ENCODE measurements at places on chromosomes 2 and 18.

- DNase-seq: no peak
Observed at GRCh38 chr18:62287781-62288664, 37.1 kb upstream of the TNFRSF11A start.

DNA sequence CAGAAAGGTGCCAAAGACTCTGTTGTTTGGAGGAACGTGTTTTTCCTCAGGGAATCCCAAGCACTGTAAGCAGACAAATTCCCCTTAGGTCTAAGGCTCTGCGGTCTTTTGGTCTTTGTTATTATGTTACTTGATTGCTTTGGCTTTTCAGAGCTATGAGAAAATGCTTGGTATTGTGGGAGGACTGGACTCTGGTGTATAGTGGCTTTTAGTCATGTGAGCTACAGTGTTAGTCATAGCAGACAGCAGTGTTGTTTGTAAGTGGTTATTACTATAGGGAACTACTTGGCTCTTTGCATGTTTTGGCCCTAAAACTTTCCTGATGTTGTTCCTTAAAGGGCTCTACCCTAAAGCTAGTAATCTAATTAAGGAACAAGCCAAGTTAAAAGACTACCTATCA lies 956.2 kb upstream of the LRATD1 start:
- no peak for DNase-seq

- DNase-seq: no peak
Observed at GRCh38 chr2:17506736-17507616, 11.3 kb downstream of the RAD51AP2 start.

- DNase-seq: no peak
Observed at GRCh38 chr18:44552706-44553105, 128.0 kb upstream of the SETBP1 start.

DNA sequence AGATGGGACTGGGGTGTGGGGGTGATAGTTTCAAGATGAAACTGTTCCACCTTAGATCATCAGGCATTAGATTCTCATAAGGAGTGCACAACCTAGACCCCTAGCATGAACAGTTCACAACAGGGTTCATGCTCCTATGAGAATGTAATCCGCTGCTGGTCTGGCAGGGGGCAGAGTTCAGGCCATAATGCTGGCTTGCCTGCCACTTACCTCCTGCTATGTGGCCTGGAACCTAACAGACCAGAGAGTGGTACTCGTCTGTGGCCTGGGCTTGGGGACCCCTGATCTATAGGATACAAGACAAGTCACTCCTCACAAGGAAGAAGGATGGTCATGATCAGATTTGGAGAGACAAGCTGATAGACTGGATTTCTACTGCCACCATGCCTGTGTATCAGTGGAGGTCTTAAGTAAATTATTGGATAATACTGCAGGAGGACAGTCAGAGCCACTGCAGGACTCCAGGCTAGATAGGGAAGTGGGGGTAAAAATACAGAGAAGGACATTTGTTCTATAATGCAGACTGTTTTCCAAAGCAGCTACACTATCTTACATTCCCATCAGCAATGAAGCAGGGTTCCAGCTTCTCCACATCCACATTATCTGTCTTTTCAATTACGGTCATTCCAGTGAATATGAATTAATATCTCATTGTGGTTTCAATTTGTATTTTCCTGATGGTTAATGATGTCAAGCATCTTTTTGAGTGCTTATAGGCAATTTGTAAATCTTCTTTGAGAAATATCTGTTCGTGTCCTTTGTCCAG lies 28.8 kb upstream of the APOB start:
- no peak for DNase-seq

DNA sequence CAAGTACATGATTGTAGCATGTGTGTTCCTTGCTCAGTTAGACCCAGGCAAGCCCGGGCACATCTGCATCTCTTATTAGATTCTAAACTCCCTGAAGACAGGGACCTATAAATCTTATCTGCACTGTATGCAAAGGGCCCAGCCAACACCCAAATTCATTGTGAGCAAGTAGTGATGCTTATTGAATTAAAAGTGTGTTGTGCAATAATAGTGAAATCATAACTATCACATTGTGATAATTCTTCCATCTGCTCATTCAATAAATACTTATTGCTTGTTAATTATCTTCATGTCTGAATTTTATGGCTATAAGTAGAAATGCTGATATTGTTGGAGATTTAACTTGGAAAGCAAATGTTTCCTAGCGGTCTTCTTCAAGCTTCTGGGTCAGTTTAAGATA lies 387.5 kb downstream of the SLC4A3 start:
- DNase-seq: no peak

DNA sequence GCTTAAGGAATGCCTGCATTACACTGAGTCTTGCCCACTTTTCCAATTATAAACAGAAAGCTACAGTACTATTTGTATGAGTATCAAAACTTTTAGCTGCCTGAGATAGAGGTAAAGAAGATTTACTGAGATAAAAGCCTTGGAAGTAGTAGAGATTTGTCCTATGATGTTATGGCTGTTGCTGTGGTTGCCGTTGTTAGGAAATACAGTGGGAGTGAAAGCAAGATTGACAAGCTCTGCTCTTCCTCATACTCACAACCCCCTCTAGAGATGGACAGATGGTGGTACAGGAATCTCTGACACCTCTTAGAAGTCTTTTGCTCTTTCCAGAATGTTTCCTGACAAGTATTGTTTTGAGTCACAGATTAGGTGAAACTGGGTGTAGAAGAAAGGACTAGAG lies 242.5 kb downstream of the RPIA start:
- no peak for DNase-seq

DNA sequence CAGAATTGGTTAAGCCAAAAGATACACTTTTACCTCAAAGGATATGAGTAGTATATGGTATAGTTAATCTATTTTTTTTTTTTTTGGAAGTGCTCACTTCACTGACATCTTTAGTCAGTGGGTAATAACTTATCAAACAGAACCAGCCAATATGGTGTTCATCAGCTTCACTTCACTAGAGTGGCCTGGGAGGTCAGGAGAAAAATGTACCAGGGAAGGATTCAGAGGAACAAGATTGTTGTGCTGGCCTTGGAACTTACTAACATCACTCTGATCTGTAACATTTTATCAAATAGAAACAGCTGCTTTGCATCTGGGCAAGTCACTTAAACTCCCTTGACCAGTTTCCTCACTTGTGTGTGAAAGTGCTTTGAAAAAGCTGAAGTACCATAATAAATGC lies 962.7 kb downstream of the BCL11A start:
- no peak for DNase-seq

GRCh38 chr2:3754795-3755194 lies 51.4 kb downstream of the DCDC2C start:
- DNase-seq: no peak

DNA sequence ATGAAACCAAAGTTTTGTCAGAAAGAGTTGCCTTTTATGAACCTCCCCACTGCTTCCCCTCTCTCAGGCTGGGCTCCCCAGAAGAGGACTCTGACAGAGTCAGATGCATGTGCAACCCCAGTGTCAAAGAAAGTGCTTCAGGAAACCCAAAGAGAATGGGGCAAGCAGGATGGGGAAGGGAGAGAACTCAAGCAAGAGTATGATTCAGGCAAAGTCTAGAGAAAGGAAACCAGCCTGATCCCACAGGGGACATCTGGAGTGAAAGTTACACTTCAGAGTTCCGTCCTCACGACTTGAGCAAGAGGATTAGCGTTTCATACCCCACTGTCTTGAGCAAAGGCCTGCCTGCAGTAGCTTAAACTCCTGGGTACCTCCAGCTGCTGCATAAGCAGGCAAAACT lies 51.8 kb upstream of the EPC2 start:
- no peak for DNase-seq

GRCh38 chr2:30981096-30981495 lies 157.1 kb downstream of the GALNT14 start:
- DNase-seq: no peak

GRCh38 chr2:233419602-233420391 lies 65.5 kb downstream of the DGKD start:
- no peak for DNase-seq

DNA sequence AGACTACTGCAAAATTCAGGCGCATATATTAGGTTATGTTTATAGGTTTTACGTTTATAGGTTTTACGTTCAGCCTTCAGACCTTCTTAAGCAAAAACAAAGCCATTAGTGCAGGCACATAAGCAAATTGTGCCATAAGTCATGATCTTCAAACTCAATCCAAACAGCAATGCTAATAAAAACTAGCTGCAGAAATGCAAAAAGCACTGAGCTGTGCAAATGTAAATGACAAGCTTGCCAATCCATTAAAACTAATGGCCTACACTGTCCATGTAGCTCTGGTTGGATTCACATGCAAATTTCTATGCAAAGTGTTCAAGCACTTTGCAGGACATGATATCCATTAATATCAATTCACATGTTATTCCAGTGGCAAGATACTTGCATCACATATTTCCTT lies 50.9 kb downstream of the LRPPRC start:
- DNase-seq: no peak

- DNase-seq: no peak
Observed at GRCh38 chr2:233280114-233280693, 27.4 kb upstream of the SAG start.

DNA sequence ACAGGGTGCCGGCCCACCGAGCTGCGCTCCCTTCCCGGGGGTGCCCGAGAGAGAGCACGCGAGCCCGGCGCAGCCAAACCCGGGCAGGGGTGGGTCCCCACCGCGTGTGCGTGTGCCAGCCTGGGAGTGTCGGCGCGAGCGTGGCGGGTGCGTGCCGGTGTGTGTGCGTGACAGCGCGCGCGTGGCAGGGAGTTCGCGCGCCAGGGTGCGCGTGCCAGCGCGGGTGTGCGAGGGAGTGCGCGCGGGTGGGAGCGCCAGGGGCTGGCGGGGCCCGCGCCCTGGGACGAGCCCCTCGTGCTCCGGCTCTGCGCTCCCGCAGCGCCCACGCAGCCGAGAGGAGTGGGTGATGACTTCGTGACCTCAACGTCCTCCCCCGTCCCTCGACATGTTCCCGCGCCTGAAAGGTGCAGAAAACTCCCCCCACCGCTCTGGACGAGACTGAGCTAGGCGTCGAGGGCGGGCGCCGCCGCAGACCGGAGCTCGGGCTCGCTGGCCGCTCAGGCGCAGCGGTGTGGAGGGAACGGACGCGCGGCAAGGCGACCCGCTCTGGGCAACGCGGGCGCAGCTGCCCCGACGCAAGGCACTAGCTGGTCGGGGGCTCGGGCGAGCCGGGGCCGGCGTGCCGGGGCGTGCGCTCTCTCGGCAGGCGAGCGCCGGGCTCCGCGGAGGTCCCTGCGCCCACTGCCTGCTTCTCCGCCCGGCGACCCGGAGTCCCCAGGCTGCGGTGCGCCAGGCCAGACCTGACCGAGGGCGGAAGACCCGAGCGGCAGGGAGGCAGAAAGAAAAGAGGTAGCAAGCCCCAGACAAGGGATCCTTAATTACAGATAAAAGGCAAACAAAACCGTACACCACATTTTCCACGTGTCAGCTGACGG lies 582.8 kb downstream of the ZEB2 start:
- DNase-seq: no peak

GRCh38 chr18:56481751-56482150 lies 156.6 kb downstream of the TXNL1 start:
- DNase-seq: no peak

- no peak for DNase-seq
Observed at GRCh38 chr2:202307690-202308089, 42.1 kb downstream of the NOP58 start.

DNA sequence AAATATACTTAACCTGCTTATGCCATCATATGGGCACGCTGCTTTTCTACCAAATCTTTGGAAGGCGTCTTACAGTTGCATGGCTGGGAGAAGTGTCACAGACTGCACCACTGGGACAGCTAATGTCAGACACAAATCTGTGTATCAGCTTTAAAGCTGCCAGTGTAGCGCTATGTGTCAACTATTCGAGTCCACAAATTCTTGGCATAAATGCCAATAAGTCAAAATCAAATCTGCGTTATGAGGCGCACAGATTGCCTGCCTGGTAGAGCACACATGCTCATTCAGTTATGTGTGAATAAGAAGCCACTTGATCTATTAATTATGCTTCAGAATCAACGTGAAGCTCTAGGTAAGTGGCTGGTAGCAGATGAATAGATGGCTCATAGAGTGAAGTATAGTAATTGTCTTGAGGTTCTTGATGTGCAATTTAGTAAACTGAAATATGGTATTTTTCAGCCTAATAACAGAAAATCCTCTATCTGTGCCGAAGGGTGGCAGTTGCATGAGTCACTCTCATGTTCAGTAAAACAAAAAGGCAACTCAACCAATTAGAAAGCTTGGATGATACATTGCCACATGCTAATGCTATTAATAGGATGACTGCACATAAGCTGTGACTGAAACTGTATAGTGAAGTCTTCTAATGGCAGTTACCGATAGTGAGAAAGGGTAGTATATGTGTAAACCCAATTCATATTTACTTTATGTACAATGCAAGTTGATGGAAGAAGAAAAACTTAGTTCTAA lies 52.0 kb downstream of the DCC start:
- no peak for DNase-seq

DNA sequence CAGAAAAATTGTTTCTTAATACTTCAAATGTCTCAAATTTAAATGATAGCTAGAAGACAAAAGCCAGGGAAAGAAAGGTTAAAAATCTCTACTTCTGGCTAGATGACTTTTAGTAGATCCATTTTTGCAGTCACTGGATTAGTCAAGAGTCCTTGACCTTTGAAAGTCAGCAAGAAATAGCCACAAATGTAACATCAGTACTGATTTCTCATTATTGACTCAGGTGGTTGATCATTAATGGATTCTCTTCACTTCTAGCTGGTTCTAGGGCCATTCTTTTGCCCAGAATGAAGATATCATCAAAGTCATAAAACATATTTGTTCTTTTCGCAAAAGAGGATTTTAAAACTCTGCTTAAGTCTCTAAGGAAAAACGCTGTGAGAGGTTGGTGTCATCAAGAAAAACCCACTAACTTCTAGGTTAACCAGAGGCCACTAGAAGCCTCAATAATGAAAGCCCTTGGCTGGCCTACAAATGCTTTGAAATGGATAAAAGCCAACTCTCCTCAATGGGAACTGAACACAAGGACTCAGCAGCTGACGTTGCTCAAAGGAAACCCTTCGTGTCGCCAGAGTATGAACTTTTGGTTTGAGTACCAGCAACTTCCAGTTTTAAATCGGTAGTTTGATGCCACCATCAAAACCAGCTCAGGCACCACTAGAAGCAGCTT lies 66.3 kb downstream of the IRS1 start:
- no peak for DNase-seq

DNA sequence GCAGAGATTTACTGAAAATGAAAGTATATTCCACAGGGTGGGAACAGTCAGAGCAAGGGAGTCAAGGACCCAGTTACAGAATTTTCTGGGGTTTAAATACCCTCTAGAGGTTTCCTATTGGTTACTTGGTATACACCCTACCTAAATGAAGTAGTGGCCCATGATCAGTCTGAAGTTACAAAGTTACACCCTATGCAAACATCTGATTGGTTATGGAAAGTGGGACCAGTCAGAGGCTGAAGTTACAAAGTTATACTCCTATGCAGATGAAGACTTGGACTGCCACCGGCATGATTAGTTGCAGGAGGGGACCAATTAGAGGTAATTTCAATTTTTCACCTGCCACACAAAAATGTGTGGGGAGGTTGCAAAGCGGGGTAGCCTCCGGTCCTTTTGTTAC lies 56.2 kb downstream of the USP34 start:
- DNase-seq: no peak

GRCh38 chr2:239549711-239550255 lies 149.0 kb upstream of the HDAC4 start:
- DNase-seq: no peak

Measured in NCI-H187 (cell line).